Heart right ventricle (tissue), 16 donors: ENCODE measurements at places on chromosomes 16 and 17. TPM values are rescaled to one million over a fixed set of nuclear protein-coding genes. Genes with fewer than 3 reads are reported as not detected.
A peak's percentile ranks its signal among the peaks of the same experiment; 100 is the strongest.

GRCh38 chr17:60146206-60146605, 3.6 kb upstream of the CA4 start:
- DNase-seq = no peak

Gene COPZ2
- total RNA-seq = 59.1 TPM

DNA sequence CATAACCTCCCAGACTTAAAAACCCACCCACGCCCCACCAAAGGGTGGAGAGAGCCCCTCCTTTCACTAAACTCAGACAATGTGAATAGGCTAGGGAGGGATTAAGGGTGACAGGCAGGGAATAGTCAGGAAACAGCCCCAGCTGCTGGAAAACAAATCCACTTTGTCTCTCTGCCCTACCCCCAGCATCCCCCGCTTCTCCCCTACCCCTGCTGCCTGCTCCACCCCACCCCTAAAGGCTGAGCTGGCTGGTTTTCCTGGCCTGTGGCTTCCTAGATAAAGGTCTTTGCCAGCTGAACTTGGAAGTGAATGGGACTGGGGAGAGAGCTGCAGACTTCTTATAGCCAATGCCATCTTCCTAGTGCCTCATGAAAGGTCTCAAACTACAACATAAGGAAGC, 15.0 kb downstream of the CAVIN1 start:
- DNase-seq = peak; percentile 56

GRCh38 chr16:66689282-66689681, 7.3 kb downstream of the CMTM4 start:
- DNase-seq = no peak

Gene CCDC200
- not detected for total RNA-seq
